KG1 (cell line): ENCODE measurements at places on chromosomes 13 and 19.

- DNase-seq = no peak
Observed at GRCh38 chr19:31890230-31890629, 455.2 kb upstream of the ZNF507 start.

- DNase-seq = no peak
Observed at GRCh38 chr19:38685666-38686529, 38.4 kb downstream of the ACTN4 start.

- DNase-seq = no peak
Observed at GRCh38 chr13:75769141-75769905, 133.2 kb downstream of the LMO7 start.

GRCh38 chr13:27792393-27793218 lies at the start of gene GSX1:
Gene GSX1, plus strand, starts transcription at chr13:27792483. Its CDS starts 208 bp downstream, at chr13:27792691.
- DNase-seq = no peak

GRCh38 chr13:54144828-54145227 lies 1116.2 kb downstream of the OLFM4 start:
- no peak for DNase-seq
